ENCODE measurements at places on chromosomes 7 and 10.

GRCh38 chr10:122730238-122730637, 30.6 kb upstream of the C10orf120 start:
- no peak for DNase-seq

DNA sequence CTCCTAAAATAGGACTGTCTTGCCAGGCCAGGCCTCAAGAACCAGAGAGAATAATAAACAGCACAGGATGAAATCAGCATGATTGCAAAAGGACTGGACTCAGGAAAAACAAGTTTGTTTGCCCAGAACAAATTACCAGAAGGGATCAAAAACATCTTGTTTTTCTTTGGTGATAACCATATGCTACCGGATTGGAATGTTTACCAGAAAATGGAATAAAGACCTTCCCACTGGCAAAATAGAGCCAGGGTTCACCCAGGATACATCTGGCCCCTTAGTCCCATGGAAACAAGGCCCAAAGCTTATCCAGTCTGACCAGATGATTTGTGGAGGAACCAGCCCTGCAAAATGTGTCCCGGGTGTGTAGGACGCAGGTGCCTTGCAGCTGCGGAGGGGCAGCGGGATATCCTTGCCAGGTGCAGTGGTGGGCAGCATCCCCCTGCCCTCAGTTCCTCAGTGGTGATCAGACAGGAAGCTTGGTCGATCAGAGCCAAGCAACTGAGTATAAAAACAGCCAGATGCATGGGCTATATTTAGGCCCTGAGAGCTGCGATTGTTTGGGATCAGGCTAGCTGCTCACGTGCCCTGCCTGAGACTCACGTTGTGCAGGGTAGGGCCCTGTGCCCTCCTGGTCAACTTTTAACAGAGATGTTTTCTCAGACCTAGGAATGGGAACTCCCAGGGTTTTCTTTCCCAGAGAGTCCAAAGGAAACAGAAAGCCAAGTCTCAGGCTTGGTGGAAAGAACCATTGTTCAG, 4.6 kb upstream of the ZNF22 start:
- DNase-seq, result no peak

GRCh38 chr10:62590306-62590705, 214.2 kb upstream of the ADO start:
- no peak for DNase-seq

DNA sequence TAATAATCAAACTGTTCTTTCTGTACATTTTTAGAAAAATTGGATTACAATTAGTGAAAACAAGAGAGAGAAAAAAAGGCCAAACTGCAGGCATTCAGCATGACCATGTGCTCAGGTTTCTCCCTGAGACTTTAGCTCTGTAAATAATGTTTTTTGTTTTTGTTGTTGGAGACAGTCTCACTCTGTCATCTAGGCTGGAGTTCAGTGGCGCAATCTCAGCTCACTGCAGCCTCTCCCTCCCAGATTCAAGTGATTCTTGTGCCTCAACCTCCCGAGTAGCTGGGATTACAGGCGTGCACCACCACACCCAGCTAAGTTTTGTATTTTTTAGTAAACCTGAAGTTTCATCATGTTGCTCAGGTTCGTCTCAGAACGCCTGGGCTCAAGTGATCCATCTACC, 23.0 kb downstream of the BZW2 start:
- DNase-seq, result no peak

DNA sequence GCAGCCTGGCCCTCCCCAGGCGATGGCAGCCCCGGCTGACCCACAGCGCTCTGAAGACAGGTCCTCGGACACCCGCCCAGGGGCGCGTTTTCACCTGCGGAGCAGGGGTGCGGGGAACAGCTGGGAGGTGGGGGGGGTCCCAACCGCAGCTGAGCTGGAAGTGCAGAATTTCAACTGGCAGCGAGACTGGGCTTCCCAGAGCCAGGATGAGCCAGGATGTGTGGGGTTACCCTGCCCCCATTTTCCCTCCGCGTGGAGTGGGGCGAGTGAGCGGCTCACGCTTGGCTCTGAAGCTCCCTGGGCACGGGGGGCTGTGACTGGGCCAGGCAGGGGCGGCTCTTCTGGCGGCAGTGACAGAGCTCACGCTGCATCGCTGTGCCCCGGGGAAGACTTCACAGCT, 70.2 kb downstream of the DNAJB6 start:
- DNase-seq, result no peak

- no peak for DNase-seq
These were observed 51.2 kb downstream of the FOXL3 start for GRCh38 chr7:340979-341694.

GRCh38 chr7:117873310-117874190, at the start of gene CTTNBP2:
TSS of gene CTTNBP2 (minus strand) at chr7:117873441. CDS start at chr7:117873415, 26 bp downstream.
- DNase-seq, result no peak

DNA sequence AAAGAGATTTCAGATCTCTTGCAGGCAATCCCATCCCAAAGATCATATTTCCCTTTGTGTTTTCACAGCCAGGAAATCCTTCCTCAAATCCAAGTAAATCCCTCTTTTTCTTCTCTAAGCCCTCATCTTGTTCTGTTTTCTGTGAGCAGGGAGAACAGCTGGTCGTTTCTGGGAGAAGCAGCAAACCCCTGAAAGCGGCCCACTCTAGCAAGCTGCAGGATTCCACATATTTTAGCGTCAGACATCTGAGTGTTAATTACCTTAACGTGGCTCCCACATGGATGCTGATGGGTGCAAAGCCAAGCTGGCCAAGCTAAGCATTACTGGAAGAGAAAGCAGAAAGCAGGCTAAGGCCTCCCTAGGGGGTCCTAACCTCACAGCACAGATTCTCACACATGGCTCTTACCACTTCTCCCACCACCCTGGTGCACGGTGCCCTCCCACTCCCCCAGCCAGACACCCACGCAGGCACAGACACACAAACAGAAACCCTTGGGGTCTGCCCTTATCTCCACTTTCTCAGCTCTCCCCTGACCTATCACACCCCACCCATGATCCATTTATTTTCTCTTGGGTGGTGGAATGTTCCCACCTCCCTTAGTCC, 551.0 kb upstream of the AUTS2 start:
- no peak for DNase-seq

DNA sequence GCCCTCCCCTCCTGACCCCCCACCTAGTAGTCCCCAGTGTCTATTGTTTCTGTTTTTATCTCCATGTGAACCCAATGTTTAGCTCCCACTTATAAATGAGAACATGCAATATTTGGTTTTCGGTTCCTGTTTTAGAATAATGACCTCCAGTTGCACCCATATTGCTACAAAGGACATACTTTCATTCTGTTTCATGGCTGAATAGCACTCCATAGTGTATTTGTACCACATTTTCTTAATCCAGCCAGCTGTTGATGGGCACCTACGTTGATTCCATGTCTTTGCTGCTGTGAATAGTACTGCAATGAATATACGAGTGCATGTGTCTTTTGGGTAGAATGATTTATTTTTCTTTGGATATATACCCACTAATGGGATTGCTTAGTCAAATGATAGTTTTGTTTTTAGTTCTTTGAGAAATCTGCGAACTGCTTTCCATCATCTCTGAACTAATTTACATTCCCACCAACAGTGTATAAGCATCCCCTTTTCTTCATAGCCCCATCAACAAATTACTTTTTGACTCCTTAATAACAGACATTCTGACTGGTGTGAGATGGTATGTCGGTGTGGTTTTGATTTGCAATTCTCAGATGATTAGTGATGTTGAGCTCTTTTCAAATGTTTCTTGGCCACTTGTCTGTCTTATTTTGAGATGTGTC, 128.4 kb upstream of the PHYHIPL start:
- no peak for DNase-seq

- DNase-seq, result no peak
These were observed 21.2 kb upstream of the IGF2BP3 start for GRCh38 chr7:23491502-23491901.
